ENCODE measurements at places on chromosomes 7 and 10.

GRCh38 chr10:14329746-14330173 is 964 bp downstream of the FRMD4A start:
- DNase-seq: no peak

DNA sequence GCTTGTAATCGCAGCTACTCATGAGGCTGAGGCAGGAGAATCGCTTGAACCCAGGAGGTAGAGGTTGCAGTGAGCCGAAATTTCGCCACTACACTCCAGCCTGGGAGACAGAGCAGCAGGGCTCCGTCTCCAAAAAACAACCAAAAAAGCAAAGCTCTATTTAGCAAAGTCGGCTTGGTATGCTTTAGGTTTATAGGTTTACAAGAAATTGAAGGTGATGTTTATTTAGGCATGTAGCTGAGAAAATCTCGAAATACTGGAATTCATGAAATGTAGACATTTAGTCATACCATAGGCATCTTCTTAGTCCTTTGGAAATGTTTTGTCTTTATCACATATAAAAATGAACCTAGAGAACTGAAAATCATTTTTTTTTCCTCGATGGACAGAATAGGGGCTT is 453.8 kb upstream of the ANKRD30A start:
- DNase-seq: no peak

DNA sequence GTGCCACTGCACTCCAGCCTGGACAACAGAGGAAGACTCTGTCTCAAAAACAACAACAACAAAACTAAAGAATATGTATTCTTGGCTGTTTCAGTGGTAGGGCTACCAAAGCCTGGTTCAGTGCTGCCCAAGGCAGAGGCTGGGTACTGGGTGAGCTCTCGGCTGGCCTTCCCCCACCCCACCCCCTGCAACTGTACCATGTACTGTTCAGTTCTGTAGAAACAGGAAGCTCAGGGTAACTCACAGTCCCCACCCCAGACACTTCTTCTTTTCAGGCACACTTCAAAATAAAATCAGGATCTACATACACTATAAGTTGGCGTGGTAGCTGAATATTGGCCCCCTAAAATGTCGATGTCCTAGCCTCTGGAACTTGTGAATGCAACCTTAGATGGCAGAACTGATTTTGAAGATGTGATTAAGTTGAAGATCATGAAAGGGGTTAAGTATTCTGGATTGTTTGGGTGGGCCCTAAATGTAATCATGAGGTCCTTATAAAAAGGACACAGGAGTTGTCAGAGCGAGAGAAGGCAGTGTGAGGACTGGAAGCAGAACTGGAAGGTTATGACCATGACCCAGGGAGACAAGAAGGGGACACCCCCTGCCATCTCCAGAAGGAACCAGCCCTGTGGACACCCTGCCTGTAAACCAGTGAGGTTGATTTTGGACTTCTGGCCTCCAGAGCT is 31.2 kb downstream of the TBXAS1 start:
- no peak for DNase-seq

DNA sequence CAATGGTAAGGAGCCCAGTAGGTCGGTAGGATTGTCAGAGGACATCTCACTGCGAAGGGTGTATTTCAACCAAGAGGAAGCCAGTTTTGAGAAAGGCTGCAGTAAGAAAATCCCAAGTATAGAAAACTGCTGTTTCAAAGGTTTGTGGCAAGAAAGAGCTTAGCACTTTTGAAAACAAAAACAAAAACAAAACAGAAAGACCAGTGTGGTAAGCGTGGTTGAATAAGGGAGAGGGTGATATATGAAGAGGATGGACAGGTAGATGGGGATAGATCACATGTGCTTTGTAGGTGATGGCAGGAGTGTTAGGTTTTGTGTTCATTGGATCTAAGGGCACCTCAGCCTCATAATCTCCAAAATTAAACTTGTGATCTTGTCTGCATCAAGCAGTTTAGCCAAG is 141.6 kb upstream of the WNT16 start:
- no peak for DNase-seq

DNA sequence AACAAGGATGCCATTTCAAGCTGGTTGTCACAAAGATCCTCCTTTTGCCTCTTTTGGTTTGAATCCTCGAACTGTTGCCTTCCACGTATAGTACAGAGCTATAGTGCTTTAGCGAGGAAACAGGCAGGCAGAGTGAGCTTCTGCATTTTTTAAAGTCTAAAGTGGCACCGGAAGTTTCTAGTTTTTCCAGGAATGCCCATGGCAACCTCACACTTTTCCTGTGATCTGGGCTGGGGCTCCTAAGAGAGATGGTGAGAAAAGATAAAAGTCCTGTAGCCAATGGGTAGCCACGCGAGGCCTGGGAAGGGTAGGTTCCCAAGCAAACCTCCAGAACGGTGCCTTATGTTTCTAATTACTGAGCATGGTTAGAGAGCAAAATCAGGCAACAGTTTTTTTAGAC is 76.7 kb downstream of the CALD1 start:
- no peak for DNase-seq

GRCh38 chr10:43899224-43899959 is 250.7 kb upstream of the ZNF32 start:
- DNase-seq: no peak

- no peak for DNase-seq
Measured at GRCh38 chr7:132239422-132239994, 336.8 kb downstream of the PLXNA4 start.

- no peak for DNase-seq
Measured at GRCh38 chr7:156344595-156344994, 296.0 kb upstream of the RNF32 start.

GRCh38 chr10:122062831-122063674 is 74.1 kb downstream of the TACC2 start:
- no peak for DNase-seq

- DNase-seq: no peak
Measured at GRCh38 chr7:8146788-8147413, 115.1 kb downstream of the ICA1 start.

DNA sequence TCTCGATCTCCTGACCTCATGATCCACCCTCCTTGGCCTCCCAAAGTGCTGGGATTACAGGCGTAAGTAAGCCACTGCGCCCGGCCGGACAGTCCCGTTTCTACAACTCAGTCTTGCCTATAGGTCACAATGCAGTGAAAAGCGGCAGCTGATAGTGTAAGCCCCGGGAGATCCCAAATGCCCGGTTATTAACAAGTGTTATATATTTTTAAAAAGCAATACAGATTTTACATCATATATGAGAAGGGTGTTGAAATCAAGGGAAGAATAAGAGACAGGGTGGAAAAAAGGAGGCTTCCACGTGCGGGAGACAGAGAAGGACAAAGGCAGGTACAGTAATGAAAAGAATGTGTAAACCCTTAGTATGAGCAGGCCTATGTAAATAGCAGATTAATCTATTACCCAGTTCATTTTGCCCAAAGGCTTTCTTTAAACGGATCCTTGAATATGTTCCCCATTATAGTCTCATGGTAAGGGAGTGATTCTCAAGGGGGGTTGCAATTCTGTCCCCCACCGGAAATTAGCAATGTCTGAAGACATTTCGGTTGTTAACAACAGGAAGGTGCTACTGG is 170.8 kb downstream of the PDE1C start:
- DNase-seq: no peak

GRCh38 chr7:1062296-1063294 is 18.2 kb downstream of the GPR146 start:
- DNase-seq: no peak

Data from activated naive CD4-positive, alpha-beta T cell treated with anti-CD3 and anti-CD28 coated beads, Interleukin-2, amount 50 U/mL, for 16 hours (primary cell).